ENCODE measurements at places on chromosomes 12 and 14.

DNA sequence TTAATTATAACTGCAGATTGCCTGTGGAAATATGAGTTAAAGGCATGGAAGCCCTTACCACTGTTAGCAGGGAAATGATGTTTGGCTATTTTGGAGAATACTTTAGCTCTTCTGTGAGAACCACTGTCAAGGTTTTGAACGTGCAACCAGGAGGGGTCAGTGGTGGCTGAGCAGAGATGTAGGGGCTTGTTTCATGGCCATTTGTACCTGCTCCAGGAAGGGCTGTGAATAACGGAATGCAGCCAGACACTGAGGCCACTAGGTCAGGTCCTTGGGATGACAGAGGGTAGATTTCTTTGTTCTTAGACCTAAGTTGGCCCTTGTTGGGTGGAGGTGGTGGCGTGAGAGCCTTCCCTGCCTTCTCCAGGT is 8.3 kb downstream of the TRAF3 start:
- H3K27me3 ChIP-seq: no peaks in the 10 kb centered on the region
- peaks cover 9% of the 10 kb centered on the region for H3K36me3 ChIP-seq

- H3K27ac ChIP-seq: no peak overlapping the region
- H3K4me1 ChIP-seq: peaks cover 6% of the 10 kb centered on the region
- no peak overlapping the region for H3K4me3 ChIP-seq
- H3K36me3 ChIP-seq: no peaks in the 10 kb centered on the region
- H3K27me3 ChIP-seq: no peaks in the 10 kb centered on the region
These were observed 39.0 kb downstream of the TTC9 start for GRCh38 chr14:70680748-70681147.

- peaks cover 4% of the 10 kb centered on the region for H3K36me3 ChIP-seq
- H3K27me3 ChIP-seq: no peaks in the 10 kb centered on the region
- H3K27ac ChIP-seq: no peak overlapping the region
- no peak for DNase-seq
- H3K4me1 ChIP-seq: peaks cover 7% of the 10 kb centered on the region
These were observed 106.4 kb downstream of the EFCAB11 start for GRCh38 chr14:89848165-89848564.

DNA sequence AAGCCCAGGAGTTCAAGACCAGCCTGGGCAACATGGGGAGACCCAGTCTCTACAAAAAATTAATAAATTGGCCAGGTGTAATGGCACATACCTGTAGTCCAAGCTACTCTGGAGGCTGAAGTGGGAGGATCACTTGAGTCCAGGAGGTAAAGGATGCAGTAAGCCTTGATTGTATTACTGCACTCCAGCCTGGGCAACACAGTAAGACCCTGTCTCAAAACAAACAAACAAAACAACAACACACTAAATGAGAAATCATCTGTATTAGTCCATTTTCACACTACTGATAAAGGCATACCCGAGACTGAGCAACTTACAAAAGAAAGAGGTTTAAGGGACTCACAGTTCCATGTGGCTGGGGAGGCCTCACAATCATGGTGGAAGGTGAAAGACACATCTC is 4.7 kb upstream of the MLXIP start:
- H3K4me3 ChIP-seq: peak overlapping the region; percentile 53
- H3K36me3 ChIP-seq: no peaks in the 10 kb centered on the region

- no peaks in the 10 kb centered on the region for H3K36me3 ChIP-seq
- no peak overlapping the region for H3K4me3 ChIP-seq
- H3K4me1 ChIP-seq: peaks cover 4% of the 10 kb centered on the region
- no peak overlapping the region for H3K27ac ChIP-seq
These were observed 37.6 kb downstream of the RTRAF start for GRCh38 chr14:52026901-52027300.

- H3K36me3 ChIP-seq: peaks cover 19% of the 10 kb centered on the region
- H3K27me3 ChIP-seq: no peaks in the 10 kb centered on the region
- H3K4me3 ChIP-seq: no peak overlapping the region
- DNase-seq: no peak
These were observed 34.9 kb downstream of the PPHLN1 start for GRCh38 chr12:42360747-42361403.

GRCh38 chr12:76020281-76020680 is 11.3 kb downstream of the PHLDA1 start:
- no peaks in the 10 kb centered on the region for H3K36me3 ChIP-seq
- peak overlapping the region; percentile 7 for H3K4me3 ChIP-seq
- H3K27ac ChIP-seq: peak overlapping the region; percentile 73
- H3K4me1 ChIP-seq: peaks cover 40% of the 10 kb centered on the region
- no peak for DNase-seq

DNA sequence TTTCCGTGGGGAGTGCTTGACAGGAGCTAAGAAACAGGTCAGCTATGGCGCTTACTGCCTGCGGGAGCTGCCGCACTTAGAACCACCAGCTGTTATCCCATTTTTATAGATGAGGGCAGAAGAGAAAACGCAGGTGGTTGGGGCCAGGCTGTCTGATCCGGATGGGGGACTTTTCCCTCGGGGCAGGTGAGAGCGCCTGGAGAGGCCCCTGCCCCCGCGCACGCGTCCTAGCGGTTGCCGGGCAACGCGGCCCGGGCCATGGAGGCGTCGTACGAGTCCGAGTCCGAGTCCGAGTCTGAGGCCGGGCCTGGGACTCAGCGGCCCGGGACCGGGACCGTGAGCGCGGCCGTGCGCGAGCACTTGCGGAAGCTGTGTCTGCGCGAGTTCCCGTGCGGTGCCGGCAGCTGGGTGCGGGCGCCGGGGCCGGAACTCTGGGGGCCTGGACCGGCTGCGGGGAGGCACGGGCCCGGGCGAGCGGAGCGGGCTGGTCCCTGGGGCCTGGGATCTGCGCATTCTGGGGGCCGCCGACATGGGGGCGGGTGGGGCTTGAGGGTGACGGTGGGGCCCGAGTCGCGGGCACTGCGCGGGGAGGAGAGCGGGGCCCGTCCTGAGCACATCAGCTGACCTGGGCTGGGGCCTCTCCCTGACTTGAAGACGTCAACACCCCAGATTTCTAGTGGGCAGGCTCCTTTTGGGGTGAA is at the start of gene LRRC43:
LRRC43 (plus strand) TSS at position 237 of the 701 bp plus-strand sequence; CDS start at position 259, 22 bp downstream.
- H3K27me3 ChIP-seq: peaks cover 8% of the 10 kb centered on the region
- H3K4me3 ChIP-seq: peak within 1 kb of the TSS; percentile 89
- DNase-seq: peak; percentile 79
- no peaks in the 10 kb centered on the region for H3K4me1 ChIP-seq
- H3K27ac ChIP-seq: peak within 1 kb of the TSS; percentile 70

DNA sequence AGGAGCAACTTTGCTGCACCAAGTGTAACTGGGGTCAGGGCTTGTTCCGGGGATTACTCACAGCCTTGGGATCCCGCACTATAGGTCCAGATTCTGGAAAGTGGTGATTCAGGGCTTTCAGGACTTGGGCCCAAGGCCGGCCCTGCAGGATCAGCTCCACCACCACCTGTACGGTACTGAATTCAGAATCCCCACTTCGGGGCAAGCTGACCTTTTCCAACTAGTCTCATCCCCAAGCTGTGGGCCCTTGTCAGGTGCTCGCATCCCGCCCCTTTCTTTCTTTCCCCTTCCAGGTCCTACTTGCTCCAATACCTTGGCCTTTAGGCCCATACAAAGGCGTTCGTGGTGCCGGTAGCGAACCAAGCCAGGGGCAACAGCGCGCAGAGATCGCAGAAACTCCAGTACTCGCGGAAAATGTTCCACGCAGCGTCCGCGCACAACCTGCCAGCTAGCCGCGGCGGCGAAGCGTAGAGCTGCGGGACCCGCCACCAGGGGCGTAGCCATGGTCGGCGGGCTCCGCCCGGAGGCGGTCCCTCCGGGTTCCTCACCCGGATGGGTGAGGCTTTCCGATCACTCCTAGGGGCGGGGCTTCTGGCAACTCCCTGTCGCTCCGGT is 487 bp downstream of the TINF2 start:
- peak overlapping the region; percentile 95 for H3K4me3 ChIP-seq
- peak; percentile 93 for DNase-seq
- H3K36me3 ChIP-seq: peaks cover 17% of the 10 kb centered on the region
- H3K27ac ChIP-seq: peak overlapping the region; percentile 100

DNA sequence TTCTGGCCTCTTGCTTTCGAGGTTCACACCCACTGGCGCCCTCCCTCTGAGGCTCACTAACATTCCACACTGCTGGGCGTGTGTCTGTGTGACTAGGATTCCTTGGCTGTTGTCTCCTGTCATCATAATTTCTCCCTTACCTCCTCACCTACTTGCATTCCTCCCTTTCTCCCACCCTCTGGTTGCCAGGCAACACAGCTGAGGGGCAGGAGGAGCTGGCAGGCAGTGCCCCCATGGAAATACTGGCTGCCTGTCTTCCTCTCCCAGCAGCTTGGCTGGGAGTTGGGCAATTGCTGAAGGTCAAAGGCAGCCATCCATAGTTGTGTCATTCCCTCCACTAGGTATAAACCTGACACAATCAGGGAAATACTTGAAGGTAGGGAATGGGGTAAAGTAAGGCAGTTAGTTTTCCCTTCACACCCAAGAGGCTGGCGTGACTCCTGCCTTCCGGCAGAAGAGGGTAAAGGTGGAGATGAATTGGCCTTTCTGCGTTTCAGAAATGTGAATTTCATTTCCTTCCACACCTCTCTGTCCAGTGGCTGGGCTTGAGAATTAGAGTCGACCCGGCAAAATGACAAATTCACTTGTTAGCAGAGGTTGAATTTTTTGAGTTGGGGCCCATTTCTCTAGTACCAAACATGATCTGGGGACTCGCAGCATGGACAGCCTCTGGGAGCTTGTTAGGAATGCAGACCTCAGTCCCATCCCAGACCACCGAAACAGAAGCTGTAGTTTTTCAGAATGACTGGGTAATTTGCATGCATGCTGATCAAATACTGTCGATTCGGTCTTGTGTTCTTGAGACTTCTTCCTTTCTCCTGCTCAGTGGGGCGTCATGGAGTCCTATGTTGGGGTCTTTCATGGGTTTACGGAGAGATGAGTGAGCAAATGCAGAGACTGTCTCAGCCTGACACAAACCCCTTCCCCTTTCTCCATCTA is 24.3 kb upstream of the EMP1 start:
- H3K36me3 ChIP-seq: no peaks in the 10 kb centered on the region
- H3K27me3 ChIP-seq: no peaks in the 10 kb centered on the region
- peak overlapping the region; percentile 78 for H3K4me3 ChIP-seq
- H3K27ac ChIP-seq: peak overlapping the region; percentile 99
